ENCODE measurements at places on chromosomes 3 and 15.

GRCh38 chr3:76509179-76509830 is 530.6 kb upstream of the ROBO2 start:
- DNase-seq, result no peak

GRCh38 chr3:100455841-100456550 is 36.4 kb upstream of the TMEM45A start:
- DNase-seq, result no peak

DNA sequence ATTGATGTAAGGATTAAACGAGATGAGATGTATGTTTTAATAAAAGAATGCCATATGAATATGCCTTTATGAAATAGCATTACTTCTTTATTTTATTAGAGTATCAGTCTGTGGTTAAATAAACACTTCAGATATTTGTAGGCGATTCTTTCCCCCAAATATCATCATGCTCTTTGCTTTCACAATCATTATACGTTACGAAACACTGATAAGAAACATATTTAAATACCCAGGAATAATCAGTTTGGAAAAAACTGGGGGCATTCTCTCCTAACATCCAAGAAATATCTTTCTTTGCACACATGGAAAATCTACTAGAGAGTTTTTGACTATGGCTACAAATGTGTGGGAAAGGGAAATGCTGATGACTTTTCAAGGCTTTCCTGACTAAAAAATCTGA is 4.4 kb upstream of the PLAAT1 start:
- no peak for DNase-seq

- no peak for DNase-seq
These were observed 123.0 kb downstream of the TCF12 start for GRCh38 chr15:57041416-57041815.

GRCh38 chr15:37105889-37106288 is 5.5 kb upstream of the MEIS2 start:
- no peak for DNase-seq

DNA sequence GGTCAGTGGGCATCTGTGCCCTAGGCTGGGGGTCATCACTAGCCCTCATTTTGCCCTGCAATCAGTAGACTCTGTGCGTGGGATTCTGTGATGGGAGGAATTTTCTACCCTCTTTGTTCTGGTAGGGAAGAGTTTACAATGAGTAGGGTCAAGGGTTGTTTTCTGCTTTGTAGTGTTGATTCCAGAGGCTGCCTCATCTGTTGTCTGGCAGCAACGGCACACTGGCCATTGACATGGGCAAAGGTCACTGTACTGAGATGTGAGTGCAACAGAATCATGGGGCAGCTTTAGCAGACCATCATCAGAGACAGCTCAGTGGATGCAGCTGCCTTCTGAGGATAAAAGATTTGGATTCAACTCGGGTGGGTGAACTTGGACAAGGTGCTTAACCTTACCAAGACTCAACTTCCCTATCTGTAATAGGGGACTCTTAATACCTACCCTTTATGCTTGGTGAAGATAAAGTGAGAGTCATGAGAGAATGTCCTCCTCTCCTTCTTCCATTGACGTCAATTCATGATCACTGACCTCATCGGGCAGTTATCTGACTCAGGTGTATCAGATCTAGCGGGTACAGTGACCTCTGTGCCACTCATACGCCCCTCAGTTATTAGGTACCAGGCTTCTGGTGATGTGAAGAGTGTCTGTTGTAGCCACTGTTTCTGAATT is 127.5 kb downstream of the RPLP1 start:
- no peak for DNase-seq

GRCh38 chr3:14147617-14148016 is 22.8 kb downstream of the TMEM43 start:
- DNase-seq, result no peak

- no peak for DNase-seq
These were observed 103.1 kb upstream of the TLE3 start for GRCh38 chr15:70200511-70201424.

GRCh38 chr3:118955914-118956556 is 78.6 kb downstream of the IGSF11 start:
- no peak for DNase-seq

- no peak for DNase-seq
These were observed 45.6 kb downstream of the CDAN1 start for GRCh38 chr15:42691308-42691707.

DNA sequence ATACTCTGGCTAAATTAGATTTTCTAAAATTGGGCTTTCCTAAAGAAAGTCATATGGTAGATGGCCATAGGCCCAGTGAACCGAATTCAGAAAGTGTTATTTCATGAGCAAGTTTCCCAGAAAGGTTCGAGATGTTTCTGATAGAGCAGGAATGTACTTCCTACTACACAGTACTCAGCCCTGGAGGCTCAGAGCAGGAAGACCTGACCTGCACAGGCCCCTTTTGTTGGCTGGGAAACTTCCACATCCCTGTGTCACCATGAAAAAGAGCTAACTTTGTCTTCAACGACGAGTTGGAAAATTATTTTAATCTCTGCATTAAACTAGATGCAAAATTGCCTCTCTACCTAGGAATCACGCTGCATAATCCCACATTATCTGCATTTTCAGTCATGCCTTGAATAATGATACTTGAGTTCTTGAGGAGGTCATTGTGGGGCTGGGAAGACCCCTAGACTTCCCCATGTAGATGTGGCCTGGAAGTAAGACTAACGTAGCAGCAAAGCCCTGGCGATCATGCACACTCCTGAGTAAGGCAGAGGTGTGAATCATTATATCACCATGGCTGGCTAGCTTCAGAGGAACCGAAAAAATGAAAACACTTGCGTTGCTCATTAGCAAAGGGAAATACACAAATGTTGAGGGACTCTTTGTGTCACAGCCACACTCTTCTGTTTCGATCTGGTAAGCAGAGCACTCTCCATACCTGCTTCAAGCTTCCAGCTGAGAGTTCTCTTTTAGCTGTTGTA is 47.1 kb downstream of the CMTM7 start:
- DNase-seq, result no peak

- no peak for DNase-seq
These were observed 101.5 kb upstream of the SATB1 start for GRCh38 chr3:18526667-18527066.

- DNase-seq, result no peak
These were observed 48.7 kb downstream of the BFSP2 start for GRCh38 chr3:133448478-133449122.

DNA sequence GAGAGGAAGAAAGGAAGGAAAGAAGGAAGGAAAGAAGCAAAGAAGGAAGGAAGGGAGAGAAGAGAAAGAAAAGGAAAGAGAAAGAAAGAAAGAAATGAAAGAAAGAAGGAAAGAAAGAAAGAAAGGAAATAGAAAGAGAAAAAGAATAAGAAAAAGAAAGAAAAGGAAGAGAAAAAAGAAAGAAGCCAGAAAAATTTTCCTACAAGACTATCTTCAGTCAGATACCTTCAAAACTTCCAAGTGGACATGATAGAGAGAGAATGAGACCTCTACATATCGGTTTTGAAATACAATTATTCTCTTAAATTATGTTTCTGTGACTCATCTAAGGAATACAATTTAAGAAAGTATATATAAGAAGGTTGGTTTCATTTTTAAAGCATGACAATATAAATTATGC is 1369.0 kb downstream of the ZPLD1 start:
- DNase-seq, result no peak

DNA sequence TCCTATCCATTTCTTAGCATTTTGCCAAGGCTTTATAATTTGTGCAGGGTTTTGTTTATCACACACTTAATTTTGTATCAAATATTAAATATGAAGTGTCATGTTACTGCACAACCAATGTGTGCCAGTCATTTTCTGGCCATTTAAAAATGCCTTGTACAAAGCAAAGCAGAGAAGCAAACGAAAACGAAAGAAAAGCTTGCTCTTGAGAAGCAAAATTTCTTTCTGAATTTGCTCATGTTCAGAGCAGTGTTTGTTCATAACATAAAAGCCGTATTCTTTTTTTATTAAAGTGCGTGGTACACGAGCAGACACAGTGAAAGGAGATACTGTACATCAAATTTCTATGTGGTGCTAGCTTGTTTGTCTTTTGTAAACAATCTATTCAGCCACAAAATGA is 792.6 kb downstream of the NAALADL2 start:
- no peak for DNase-seq

- DNase-seq, result peak; percentile 69
These were observed 121.2 kb downstream of the TLE3 start for GRCh38 chr15:69976366-69976994.

- DNase-seq, result peak; percentile 35
These were observed 841.3 kb downstream of the ROBO1 start for GRCh38 chr3:78926523-78926922.

DNA sequence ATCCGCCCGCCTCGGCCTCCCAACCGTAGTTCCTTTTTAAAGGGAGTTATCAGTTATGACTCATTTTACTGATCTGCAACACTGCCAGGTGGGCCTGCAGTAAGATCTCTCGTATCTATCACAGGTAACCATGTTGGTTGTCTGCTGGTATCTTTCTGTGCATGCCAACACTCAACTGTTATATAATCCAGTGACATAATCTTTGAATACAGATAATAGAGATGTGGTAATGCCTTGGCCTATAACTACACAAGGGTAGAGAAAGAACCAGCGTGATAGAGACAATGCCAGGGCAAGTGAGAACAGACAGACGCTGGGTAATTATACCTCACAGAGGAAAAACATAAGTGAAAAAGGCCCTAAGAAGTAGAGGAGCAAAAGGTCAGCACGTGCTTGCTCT is 11.0 kb upstream of the ARPP19 start:
- no peak for DNase-seq

DNA sequence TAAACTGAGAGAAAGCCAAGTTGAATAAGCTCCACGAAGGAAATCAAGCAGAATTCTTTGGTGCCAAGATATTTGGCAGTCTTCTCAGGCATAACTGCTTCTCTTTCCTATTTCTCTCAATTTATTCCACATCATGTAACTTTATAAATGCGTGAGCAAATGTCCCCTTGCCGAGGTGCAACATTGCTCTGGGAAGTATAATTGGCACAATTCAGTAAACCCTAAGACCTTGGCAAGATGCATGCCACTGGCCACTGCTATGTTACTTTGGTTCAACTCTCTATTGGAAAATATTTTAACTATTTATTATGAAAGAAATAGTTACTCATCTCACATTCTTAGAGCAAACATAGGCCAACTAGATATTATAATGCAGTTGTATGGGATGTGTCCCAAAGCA is 170.2 kb downstream of the SUCNR1 start:
- peak; percentile 22 for DNase-seq

DNA sequence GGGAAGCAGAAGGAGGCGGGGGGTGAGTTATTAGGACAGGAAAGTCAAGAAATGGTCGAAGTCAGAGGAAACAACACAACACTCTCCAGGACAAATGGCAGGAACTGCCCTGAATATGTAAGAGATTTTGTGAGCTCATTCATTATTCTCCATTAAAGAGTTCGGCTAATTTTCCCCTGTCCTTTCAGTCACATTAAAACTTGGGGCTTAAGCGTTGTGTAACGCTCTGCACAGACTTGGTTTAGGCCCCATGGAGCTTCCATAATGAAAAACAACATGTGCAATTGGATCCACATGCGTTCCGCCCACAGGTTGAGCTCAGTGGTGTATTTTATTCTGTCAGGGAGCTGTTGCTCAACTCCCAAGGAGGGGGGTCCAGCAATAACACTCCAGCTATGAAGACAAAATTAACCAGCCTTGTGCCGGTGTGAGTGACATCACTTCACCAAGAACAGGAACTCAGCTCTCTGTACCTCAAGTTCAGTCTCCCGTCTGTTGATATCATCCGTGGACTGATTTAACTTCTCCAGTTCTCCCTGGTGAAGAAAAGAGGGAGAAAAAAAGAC is 2.3 kb downstream of the SH3BP5 start:
- DNase-seq, result peak; percentile 65

DNA sequence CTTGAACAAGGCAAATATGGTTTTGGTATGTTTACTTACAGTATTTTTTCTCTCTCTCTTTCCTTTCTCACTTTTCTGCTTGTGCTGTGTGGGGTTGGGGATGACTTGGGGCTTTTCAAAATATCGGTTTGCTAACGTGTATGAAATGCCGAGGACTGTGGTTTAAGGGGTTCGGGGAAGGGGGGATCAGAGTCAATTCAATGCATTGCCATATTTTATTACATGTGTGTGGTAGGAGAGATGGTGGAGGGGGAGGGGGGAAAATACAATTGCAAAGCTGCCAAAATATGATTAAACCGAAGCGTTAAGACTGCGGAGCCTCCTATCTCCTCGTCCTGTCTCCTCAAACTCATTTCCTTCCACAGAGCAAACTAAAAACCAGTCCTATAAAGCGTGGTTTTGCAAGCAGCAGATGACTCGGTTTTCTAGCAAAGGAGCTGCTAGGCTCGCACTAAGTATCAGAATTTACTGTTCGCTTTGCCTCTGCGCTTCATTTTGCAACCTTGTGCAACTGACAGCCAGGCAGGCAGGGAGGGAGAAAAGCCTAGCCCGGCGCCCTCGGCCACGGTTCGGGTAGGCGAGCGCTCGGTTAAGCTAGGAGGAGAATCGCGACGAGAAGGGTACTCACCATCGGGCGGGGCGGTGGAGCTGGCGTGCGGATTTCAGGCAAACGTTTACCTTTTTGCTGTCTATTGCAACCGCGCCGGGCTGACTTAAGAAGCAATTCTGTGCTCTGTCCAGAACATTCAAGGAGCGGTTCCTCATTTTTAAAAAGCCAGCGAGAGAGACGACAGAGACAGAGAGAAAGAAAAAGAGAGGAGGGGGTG is 4.0 kb upstream of the NR2F2 start:
- peak; percentile 54 for DNase-seq

DNA sequence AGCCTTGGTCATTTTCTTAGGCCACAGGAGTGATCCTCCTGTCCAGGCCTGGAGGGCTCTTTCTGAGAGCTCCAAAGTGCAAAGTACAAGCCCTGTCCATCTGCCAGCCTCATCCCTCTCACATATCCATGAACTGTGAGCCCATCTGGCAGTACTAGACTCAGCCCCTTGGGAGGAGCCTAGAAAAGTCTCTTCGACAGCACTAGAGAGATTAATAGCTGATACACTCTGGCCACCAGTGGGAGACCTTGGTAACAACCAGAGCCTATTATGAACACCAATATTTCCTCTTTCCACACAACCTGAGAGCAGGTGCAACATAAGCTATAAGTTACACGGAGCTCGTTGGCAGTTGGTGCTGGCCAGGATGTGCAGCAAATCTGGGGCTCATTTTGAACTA is 59.5 kb upstream of the DCLK3 start:
- no peak for DNase-seq

DNA sequence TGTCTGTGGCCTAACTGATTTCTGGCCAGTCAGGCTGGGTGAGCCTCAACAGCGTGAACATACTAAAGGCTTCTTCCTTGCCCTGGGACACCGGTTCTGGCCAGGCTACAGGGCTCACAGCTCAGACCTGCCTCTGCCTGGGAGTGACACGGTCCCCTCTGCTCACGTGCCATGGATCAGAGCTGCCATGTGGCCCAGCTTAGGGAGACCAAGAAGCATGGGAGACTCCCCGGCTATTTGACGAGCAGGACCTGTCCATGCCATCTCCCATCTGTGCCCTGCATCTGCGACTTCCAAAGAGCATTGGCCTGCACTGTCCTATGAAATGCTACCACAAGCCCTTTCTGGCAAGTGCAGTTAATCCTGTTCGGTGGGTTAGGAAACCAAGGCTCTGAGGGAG is 57.4 kb downstream of the APBA2 start:
- DNase-seq, result no peak

GRCh38 chr15:68210821-68211655 is 5.9 kb upstream of the CALML4 start:
- DNase-seq, result peak; percentile 49

- DNase-seq, result no peak
These were observed 38.3 kb upstream of the BHLHE40 start for GRCh38 chr3:4940985-4941384.

Data from fibroblast of skin of back (primary cell).